ENCODE measurements at places on chromosomes 6 and 20.

GRCh38 chr6:19864285-19864684 lies 27.1 kb downstream of the ID4 start:
- DNase-seq = no peak

- no peak for DNase-seq
Observed at GRCh38 chr20:58698741-58699622, 6.4 kb downstream of the NPEPL1 start.

GRCh38 chr6:53015486-53015885 lies 20.4 kb upstream of the GSTA4 start:
- DNase-seq = no peak

DNA sequence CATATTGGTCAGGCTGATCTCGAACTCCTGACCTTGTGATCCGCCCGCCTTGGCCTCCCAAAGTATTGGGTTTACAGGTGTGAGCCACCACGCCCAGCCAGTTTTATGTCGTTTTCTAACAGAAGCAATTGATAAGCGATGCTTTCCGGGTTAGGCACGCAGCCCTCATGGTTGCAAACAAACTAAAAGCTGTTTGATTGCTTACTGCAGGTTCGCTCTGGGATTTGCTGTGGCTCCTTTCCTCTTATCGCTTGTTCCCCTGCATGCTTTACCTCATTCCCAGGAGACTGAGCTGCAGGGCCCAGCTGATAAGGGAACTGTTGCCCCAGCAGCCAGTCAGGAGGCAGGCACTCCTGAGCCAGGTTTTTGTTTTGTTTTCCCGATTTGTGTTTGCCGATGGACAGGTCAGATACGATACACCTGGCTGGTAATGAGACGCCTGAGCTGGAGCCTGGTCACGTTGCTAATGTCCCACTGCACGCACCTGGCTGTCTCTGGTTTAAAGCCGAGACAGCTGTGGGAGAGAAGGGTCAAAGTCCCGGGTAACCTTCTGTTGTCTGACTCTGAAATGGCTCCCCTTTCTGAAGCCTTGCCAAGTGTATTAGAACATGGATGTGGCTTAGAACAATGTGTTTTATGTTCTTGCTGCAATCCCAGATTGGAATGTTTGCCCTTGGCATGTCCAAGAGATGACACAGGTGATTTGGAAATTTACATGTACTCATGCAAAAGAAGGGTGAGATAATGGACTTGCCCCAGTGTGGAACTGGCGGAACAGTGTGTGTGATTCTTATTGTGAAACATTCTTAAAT lies 19.9 kb downstream of the DSP start:
- no peak for DNase-seq

GRCh38 chr20:47111576-47111975 lies 216.9 kb downstream of the EYA2 start:
- DNase-seq = no peak

- no peak for DNase-seq
Observed at GRCh38 chr6:30035784-30036183, 25.3 kb upstream of the POLR1H start.

- no peak for DNase-seq
Observed at GRCh38 chr20:58697867-58698703, 5.5 kb downstream of the NPEPL1 start.

GRCh38 chr6:17267566-17267965 lies 13.6 kb upstream of the RBM24 start:
- DNase-seq = no peak

DNA sequence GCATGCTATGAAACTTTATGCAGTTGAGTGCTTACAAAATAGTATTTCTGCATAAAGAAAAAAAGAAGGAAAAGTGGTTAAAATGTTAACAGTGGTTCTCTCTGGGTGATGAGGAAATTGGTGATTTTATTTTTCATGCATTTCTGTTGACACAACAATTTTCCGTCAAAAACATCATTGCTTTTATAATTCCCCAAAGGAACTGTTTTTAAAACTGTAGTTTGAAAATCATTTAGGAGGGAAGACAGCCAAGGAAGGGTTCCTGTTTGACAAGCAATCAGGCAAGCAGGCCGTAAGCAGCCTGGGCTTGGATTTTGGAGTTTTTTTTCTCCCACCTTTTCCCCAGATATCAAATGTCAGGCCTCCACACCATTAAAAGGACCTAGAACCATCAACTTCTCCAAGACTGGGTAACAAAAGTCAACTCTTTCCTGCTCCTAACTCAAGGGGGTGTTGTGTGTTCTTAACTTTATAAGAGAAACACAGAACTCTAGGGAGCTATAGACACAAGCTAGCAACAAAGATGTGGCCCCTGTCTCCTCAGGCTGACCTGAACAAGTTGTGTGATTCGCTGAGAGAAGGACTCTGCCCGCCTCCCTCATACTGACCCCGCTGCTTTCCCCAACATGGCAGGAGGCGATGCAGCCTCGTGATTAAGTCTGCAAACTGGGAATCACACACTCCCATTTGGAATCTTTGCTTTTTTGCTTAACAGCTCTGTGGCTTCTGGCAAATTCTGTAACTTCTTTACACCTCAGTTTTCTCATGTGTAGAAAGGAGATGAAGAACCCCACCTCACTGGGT lies 146.6 kb downstream of the BCAS1 start:
- DNase-seq = no peak

- no peak for DNase-seq
Observed at GRCh38 chr6:84344005-84344404, 116.6 kb upstream of the CEP162 start.

DNA sequence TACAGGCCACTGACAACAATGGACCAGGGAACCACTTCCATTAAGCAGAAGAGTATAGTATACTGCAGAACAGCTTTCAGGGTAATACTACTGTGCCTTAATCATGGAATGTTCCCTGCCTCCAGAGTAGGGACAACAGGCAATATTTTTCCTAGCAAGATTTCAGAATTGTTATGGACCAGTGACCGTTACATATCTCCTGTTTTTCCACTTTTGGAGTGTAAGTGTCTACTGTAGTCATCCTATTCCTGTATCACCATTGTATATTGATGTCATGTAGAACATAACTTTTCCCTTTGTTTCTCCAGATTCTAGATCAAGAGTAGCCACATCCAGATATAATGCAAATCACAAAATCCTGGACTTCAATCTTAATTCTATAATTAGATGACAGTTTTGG lies 1.9 kb upstream of the GJE1 start:
- no peak for DNase-seq

- no peak for DNase-seq
Observed at GRCh38 chr20:48411245-48411644, 416.6 kb downstream of the PREX1 start.

GRCh38 chr6:16136621-16137450 lies 8.0 kb downstream of the MYLIP start:
- DNase-seq = peak; percentile 73

DNA sequence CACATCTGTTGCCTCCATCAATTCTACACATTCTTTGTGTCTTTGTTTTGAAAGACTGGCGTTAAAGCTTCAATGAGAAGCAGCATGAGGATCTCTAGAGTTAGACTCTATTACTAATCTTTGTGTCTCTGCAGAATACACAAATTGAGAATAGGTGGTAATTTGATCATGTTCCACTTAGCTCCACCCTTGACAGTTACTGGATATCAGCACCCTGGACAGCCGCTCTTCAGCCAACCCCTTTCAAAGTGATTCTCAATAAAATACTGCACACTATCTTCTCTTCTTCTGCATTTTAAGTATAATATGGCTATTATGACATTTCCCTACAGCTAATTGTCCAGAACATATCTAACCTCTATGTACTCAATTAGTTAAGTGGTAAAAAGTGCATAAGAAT lies 54.3 kb upstream of the CNR1 start:
- DNase-seq = peak; percentile 19

- DNase-seq = no peak
Observed at GRCh38 chr20:13101706-13102105, 92.9 kb downstream of the SPTLC3 start.

GRCh38 chr6:9564021-9564420 lies 850.9 kb downstream of the TFAP2A start:
- DNase-seq = no peak

DNA sequence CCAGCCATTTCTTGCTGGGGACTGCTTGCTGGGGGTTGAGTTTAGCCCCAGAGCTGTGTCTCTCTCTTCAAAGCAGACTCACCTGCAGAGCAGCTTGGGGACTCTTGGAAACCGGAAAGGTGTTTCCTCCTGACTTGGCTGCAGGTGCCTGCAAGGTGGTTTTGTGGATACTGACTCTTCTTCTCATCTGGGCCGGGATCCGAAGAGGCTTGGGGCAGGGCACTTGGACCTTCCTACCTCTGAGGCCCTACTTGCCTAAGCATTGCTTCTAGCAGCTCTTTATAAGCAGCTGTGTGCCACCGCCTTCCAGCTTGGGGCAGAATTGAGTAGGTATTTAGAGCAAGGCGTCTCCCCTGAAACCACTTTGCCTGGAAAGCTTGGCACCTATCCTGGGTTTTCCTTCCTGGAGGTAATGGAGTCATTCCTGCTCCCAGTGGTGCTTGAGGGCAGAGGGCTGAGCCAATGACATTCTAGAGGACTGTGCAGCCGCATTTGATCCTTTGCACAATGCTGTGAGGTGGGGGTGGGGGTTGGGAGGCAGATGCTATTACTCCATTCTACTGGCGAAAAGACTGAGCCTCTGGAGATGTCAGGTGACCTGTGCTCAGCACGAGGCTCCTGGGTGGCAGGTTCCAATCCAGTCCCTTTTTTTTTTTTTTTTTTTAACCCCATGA lies 3.4 kb upstream of the CTSZ start:
- DNase-seq = peak; percentile 56

DNA sequence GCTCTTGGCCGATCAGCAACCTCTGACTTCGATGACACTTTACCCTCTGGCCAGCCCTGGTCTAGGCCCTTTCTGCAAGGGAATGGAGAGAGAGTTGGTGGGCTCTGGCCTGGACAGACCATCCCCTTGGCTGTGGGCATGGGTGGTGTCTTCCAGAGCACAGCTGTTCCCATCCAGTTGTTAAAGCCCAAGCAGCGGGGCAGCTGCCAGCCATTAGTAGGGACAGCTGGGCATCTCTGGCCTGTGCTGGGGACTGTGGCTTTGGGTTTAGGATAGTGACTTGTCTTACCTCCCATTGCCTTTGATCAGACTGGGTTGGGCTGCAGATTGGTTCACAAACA lies 2.8 kb downstream of the CDC25B start:
- no peak for DNase-seq

DNA sequence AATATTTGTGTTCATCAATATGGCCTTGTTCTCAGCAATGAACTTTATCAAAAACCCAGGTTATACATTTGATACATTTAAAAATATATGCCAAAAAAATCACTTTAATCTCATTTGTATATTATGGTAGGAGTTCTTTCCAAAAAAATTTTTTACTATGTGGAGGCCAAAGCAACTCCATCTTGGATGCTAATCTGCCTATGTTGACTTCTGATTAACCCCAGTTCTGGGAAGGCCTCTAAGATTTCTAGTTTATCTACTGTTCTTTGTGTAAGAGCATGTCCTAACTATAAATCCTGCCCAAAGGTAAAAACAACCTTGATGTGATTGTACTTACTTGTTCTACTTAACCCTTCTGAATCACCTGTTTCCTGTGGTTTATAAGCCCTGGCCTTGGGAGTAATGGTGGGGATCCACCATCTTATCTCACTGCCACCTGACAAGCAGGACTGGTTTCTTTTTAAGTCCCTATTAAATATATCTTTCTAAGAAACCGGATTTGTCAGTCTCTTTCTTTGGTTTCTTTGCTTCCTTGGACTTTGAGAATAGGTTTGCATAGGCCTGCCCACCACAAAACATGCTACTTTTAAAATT lies 46.7 kb downstream of the RNGTT start:
- no peak for DNase-seq

- DNase-seq = no peak
Observed at GRCh38 chr6:137780447-137781034, 86.5 kb upstream of the TNFAIP3 start.

- DNase-seq = peak; percentile 19
Observed at GRCh38 chr6:27892649-27893058, 19.5 kb downstream of the OR2B2 start.

DNA sequence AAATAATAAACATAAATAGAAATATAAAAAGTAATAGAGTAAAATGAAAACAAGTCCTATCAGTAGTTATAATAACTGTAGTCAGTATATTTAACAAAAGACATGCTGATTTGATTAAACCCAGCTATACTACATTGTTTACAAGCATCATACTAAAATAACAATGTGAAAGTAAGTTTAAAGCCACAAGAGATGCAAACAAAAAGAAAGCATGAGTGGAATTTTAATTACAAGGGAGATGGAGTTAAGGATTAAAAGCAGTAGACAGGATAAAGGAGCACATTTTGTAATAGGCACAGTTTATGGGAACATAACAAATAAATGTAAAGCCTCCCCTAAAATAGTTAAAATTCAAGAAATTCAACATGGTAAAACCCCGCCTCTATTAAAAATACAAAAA lies 41.5 kb downstream of the SENP6 start:
- no peak for DNase-seq

DNA sequence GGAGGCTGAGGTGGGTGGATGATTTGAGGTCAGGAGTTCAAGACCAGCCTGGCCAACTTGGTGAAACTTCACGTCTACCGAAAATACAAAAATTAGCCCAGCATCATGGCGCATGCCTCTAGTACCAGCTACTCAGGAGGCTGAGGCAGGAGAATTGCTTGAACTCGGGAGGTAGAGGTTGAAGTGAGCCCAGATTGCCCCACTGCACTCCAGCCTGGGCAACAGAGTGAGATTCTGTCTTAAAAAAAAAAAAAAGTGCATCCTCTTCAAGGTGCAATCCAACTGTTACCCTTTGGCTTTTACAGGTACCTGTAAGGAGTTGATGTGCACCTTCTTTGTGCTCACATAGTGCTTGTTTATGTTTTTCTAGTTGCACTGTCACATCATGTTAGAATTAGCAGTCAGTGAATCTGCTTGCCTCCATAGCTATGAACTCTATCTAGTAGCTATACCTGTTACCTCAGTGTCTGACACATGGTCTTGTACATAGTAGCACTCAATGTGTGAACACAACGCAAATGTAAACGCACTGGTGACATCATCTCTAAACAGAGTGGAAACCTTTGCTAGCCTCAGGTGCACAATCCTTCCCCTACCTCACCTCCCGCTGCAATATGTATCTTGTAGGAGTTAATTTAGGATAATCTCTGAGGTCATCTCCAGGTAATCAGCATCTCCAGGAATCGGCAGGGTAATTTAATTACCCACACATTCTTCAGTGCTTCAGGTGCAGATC lies 9.7 kb downstream of the MSH5 start:
- DNase-seq = no peak

DNA sequence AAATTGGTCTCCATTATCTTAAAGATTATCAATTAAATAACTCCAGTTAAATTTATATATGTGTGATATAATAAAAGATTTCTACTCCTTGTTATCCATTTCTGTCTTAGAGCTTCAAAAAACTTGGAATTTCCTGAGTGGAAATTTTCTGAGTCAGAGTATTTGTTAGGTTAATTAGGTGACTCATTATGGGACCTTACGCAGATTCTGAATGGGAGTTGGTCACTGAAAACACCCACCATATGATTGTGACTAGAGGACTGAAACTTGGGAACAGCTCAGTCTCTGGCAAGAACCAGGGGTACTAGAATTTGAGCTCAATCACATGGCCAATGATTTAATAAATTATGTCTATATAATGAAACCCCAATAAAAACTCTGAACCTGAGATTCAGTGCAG lies 125.4 kb upstream of the HMGCLL1 start:
- DNase-seq = no peak

GRCh38 chr6:43871933-43872332 lies 101.9 kb downstream of the VEGFA start:
- no peak for DNase-seq

GRCh38 chr6:164692772-164693510 lies 616.5 kb downstream of the C6orf118 start:
- no peak for DNase-seq
